WTC11 (cell line): ENCODE measurements at places on chromosomes 16 and 17.

DNA sequence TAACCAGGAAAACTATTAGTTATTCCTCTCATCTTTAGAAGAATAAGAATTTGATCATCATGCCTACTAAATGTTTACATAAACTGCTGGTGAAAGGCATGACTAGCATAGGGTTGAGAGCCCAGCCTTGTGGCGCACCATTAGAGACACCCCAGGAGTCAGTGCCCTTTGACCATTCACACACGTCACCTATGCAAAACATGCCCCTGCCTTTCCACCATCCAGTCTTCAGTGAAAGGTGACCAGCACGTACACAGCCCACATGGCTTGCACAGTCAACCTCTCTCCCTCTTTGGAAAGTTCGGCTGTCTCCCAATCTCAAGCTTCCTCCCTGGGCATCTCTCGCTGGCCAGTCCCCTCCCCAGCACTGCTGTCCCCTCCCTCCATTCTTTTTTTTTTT is 150.3 kb downstream of the ENGASE start:
- DNase-seq, result no peak

DNA sequence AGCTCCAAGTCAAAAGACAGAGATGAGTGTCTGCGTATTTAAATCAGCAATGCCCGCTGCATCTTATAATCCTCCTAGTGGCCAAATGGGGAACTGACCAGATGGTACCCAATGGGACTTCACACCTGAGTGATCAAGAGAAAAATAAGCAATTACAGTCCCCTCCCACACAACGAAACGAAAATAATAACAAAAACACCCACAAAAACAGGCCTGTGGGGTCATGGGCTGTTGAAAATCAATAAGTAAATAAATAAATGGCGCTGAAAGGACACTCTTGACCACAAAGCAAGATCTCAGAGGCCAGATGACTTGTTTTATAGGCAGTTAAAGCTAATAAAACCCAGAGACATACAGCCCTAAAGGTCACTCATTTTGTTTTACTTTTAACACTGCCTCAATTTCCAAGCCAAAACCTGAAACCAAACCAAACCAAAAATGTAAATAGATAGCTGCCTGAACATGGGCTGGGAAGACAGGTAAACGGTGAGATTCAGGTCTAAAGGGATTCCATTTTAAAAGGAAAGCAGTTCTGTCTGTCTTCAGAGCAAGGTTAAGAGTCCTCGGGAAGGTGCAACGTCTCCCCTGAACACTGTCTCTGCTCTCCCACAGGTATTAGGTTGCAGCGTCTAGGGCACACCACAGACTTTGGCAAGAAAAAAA is 1.3 kb downstream of the ZNF821 start:
- peak; percentile 71 for DNase-seq

DNA sequence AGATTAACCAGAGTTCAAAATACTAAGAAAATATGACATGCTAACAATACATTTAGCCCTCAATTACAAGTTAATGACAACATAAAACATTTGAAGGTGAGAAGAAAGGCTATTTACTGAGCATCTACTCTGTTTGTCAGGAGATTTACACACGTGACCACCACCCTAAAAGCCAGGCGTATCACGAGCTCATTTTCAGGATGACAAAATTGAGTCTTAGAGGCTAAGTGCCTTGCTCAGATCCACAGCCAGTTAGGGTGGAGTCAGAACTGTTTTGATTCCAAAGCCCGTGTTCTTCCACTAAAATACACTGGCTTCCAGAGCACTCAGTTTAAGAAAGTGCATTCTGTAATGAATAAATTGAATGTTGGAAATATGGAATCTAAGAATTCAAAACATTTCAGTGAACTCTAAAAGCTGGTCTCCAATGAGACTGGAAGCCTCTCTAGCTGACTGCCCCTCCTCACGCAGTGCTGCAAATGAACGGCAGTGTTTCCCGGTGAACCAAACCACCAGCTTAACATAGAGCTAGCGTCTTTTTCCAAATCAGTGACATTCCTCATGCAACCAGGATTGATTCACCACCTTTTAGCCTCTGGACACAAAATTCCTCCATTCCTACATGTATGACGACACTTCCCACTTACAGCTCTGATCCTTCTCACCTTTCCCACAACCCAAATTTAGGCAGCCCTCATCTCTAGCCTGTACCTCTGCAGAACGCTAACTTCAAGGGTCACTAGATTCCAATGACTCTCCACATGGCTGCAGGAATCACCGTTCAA is 5.9 kb downstream of the ZDHHC7 start:
- no peak for DNase-seq

DNA sequence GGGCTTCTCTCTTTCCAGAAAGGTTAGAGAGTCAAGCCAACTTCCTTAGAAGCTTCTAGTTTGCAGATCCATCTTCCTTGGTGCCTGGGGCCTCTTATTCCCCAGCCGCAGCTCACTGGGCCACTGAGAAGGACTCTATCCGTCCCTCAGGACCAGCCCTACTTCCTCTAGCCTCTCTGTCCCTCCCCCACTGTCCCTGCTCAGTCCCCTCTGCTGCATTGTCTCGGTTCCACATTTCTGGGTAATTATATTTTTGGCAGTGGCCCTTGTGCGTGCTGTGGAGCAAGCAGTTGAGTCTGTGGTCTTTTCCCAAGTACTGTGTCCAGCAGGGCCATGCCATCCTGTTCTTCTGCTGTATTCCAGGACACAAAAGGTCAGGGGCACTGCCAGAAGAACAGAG is 17.8 kb downstream of the IRX3 start:
- no peak for DNase-seq

- peak; percentile 56 for DNase-seq
Measured at GRCh38 chr17:16919663-16920627, 52.0 kb downstream of the TNFRSF13B start.

DNA sequence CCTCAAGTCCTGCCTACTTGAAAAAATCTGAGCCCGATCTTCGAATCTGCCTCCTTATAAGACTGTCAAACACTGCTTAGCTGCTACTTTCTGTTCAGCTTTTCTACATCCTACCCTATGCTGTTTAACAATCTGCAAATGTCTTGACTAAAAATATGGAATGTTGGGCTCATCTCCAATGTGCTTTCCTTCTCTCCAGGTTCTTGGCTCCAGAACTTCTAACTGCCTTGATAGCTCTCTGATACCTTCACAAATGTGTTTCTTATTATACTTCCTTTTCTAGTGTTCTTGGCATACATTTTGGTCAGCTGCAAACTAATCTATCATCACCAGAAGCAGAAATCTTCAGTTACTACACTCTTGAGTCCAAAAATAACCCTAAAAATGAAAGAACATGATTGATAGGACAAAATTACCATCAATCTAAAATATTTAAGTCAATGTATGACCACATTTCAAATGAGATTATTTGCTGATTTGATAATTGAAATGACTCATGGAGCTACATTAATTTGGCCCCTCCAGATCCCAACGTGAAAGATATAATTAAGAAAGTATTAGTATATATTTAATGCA is 372.3 kb upstream of the MON1B start:
- no peak for DNase-seq

GRCh38 chr17:48992444-48992843 is 4.7 kb upstream of the IGF2BP1 start:
- no peak for DNase-seq

- DNase-seq, result no peak
Measured at GRCh38 chr16:10625595-10626357, 45.4 kb upstream of the EMP2 start.

DNA sequence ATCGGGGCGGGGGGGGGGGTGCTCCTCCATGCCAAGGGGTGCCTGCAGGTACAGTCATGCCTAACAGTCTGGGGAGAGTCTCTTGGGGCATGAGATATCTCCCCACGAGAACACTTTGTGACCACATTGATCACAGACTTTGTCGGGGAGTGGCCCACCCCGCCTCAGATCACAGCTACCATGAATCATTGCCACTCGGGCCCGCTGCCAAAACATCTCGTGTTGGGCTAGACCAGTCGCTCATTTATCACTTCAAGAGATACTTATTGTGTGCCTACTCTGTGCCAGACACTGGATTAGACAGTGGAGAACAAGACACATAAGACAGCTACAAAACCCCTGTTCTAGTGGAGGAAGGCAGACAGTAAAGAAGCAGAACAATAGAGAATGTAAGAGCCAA is 72.6 kb downstream of the CLEC16A start:
- no peak for DNase-seq

- DNase-seq, result no peak
Measured at GRCh38 chr16:50238868-50239301, 27.5 kb upstream of the ADCY7 start.

GRCh38 chr17:63433746-63434591 is 12.1 kb downstream of the CYB561 start:
- no peak for DNase-seq

DNA sequence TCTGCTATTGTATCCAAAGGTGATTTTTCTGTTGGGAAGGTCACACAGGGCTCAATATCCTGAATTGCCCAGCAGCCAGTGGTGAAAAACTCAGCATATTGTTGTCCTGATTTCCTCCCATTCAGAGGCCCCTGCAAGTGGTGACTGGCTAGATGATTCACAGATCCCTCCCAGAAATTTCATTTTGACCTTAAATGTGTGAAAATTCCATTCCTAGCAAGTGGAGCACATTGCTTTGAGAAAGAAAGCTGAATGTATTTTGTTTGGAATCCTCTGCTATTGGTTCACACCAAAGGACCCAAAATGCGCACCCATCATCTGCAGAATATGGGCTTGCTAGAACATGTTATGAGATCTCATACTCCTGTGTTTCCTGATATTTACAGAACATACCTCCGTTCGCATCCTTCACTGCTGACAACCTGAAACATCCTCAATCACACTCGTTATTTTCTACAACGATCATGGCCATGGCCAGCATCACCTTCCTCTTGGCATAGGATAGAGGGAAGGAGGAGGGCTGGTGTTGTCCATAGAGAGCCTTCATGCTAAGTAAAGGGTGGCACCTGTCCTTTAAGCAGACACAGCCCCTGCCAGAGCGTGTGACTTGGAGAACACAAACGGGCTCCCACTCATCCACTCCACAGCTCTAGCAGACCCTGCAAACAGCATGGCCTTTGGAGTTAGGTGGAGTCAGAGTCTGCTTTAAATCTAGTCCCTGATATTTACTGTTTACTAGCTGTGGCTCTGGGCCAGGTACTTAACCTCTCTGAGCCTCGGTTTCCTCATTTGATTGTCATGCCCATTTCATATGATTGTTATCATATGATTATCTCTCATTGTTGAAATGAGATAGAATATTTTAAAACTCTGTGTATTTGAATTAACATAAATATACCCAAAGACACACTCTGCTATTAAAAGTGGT is 30.4 kb upstream of the NFAT5 start:
- DNase-seq, result no peak

DNA sequence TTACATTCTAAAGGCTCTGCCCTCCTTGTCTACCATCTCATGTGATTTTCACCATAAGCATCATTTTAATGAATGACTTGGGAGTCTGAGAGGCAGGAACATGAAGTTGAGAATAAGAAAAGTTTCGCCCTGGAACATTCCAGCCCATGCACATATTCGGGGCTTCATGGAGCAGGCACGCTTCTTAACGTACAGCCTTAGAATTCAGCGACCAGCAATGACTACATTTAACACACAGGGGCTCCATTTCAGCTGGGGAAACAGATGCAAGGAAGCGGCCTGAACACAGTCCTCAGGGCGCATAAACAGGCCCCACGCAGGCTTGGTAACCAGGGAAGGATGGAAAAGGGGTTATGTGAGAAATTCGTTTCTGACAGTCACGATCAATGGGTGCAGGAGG is 357.4 kb downstream of the SLC39A11 start:
- DNase-seq, result no peak

DNA sequence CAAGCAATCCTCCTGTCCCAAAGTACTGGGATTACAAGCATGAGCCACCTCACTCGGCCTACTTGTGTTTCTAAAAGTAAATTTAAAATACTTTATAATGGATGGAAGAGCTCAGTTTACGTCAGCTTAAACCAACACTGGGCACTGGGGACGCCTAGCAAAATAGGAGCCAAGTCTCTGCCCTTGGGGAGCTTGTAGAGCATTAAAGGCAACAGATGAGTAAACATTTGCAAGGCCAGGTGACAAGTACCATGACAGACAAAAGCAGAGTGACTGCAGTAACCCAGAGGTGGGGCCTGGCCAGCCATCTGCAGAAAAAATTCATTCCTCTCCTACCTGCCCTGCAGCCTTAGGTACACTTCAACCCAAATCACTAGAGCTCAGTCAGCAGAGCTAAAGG is 12.1 kb upstream of the NLK start:
- no peak for DNase-seq

GRCh38 chr17:5854871-5855554 is 215.2 kb upstream of the WSCD1 start:
- DNase-seq, result no peak

GRCh38 chr17:9769036-9769695 is 22.2 kb downstream of the DHRS7C start:
- DNase-seq, result no peak

GRCh38 chr16:10824111-10824893 is 5.7 kb upstream of the TVP23A start:
- no peak for DNase-seq

GRCh38 chr17:61000911-61001310 is 323.3 kb downstream of the BCAS3 start:
- DNase-seq, result no peak

DNA sequence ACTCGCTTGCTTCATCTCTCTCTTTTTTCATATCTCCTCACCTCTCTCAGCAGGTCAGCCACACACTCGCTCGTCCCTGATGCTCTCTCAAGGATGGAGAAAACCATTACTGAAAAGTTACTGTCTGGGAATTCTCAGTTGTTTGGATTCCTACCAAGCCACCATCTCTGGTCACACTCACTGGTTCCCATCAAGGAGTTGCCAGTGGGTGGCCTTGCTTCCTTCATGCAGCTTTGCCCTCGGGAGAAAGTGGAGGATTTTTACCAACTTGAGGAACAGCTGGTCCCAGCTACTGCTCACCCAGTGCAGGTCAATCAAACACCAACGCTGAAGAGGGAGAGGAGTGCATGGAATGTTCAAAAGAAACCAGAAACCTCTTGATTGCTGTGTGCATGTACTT is 25.3 kb downstream of the MEOX1 start:
- no peak for DNase-seq

GRCh38 chr17:57086069-57086930 is 1.3 kb downstream of the AKAP1 start:
- peak; percentile 36 for DNase-seq

DNA sequence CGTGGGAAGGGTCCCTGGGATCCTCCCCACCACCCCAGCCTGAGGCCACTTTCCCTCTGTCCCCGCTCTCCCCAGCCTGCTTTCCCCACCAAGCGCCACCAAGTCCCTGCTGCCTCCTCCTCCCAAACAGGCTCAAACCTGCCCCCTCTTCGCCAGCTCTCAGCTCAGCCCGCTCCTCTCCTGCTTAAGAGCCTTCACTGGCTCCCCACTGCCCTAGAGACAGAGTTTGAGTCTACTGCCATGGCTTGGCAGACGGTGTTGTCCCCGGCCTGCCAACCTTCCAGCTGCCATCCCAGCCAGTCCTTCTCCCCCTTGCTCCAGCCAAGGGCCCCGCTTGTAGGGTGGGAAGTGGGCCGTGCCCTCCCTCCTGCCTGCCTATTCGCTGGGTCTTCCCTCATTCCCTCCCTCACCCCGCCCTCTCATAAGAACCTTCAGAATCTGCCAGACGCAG is 11.1 kb downstream of the IL4R start:
- peak; percentile 55 for DNase-seq

- DNase-seq, result no peak
Measured at GRCh38 chr17:19915245-19915978, 47.7 kb upstream of the ULK2 start.
